Central memory CD4-positive, alpha-beta T cell (primary cell): ENCODE measurements at places on chromosomes 4 and X.

DNA sequence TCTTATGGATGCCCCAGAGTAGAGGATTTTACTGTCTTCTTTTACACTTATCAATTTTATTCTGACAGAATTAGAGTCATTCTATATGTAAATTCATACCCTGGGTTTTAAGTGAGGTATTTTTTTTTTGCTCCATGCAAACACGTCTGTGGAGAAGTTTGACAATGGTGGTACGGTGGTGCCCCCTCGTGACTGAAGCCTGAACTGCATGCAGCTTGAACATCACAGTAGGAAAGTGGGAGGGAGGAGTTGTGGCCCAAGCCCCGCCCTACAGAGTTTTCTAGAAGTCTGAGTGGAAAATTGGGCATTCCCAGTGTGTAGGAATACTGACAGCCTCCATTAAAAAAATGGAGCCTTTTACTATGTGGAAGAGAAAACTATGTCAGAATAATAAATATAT lies 73.3 kb upstream of the RAB40AL start:
- peak; percentile 70 for DNase-seq

DNA sequence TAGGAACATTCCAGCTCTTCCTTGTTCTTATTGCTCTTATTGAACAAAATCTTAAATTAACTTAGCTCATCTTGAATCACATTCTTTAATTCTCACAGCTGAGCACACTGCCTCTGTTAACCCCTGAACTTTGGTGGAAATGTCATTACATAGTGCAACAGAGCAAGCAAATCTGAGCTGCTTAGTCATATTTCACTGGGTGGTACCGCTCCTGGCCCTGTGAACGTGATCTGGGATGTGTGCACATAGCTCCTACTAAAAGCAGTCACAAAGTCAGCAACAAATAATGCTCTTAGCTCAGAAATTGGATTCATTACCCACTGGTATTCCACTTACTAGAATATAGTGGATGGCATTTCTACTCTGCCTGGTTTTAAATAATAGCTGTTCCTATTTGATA lies 27.9 kb downstream of the ARHGEF6 start:
- no peak for DNase-seq

DNA sequence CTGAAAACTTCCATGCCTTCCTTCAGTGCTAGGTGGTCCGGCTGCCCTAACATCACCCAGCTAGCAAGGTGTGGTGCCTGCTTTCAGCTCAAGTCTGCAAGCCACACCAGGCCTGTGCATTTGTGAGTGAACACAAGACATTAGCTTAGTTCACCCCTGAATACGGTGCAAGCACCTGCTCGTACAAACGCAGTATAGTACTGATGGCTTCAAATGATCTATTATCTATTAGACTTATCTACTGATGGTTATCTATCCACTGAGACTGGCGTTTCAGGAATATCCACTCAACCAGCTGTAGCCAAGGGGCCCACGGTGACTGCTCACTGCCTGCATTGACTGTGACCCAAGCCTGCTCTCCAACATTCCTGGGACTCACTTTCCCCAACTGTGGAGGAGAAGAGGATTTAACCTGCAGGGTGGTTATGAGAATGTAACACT lies 155.9 kb downstream of the SHOX start:
- no peak for DNase-seq

DNA sequence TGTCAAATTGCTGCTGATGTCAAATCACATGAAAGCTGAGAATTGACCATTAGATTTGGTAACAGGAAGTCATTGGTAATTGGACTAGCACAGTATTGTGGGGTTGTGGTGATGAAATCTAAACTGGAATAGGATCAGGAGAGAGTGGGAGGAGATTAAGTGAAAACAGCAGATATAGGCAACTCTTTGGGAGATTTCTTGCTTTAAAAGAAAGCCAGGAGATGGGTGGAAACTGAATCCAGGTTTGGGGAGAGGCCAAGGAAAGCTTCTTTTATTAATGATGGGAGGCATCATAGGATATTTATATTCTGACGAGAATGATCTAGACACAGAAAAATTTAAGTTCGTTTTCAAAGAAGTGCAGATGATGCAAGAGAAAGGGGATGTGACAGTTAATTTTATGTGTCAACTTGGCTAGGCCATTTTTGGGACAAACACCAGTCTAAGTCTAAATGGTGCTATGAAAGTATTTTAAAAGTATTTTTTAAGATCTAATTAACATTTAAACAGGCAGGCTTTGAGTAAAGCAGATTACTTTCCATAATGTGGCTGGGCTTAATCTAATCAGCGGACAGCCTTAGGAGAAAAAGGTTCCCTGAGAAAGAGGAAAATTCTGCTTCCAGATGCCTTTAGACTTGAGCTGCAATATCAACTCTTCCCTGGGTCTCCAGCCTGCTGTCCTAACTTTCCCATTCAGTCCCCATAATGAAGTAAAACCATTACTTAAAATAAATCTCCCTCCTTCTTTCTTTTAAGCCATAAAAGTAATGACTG lies 24.7 kb downstream of the SEC24D start:
- DNase-seq: no peak

DNA sequence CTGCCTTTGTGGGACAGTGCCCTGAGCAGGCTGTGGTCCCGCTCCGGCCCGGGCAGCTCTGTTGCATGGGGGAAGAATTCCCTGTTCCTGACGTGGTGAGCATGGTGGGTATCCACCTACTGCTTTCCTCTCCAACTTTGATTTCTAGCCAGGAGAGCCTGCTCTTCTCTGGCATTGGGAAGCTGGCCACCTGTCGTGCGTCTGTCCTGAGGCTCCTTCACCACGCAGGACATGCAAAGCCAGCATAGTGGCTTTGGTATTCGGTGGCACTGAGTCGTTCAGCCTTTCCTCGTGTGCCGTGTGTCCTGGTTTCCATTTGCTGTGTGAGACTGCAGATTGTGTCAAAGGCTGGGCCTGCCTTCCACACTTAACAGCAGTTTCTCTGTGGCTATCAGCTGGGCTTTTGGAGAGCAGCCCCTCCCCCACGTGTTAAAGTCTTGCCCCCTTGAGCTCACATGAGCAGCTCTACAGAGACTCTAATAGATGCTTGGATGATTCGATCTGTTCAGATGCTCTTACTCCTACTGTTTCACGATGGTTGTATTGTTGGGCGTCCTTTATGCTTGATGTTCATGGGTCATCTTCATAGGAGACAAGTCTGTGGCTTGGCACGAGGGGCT lies 46.3 kb upstream of the CLCN4 start:
- no peak for DNase-seq

- no peak for DNase-seq
Observed at GRCh38 chr4:132651196-132651595, 497.9 kb upstream of the PCDH10 start.

GRCh38 chr4:108556588-108557200 lies 63.7 kb upstream of the RPL34 start:
- DNase-seq: no peak
